Activated CD4-positive, alpha-beta memory T cell treated with anti-CD3 and anti-CD28 coated beads for 36 hours (primary cell): ENCODE measurements at places on chromosomes 6 and 20. TPM values are rescaled to one million over a fixed set of nuclear protein-coding genes. Genes with fewer than 3 reads are reported as not detected.

ZFAND3 gene
- 36.4 TPM for total RNA-seq

MYL9 gene
- 0.12 TPM for total RNA-seq

PGC gene
- not detected for total RNA-seq

PHF3 gene
- total RNA-seq: 43.2 TPM

PRDM13 gene
- not detected for total RNA-seq

VWA7 gene
- 2.0 TPM for total RNA-seq

BPIFB1 gene
- not detected for total RNA-seq

FAM162B gene
- total RNA-seq: not detected

DZANK1 gene
- 1.6 TPM for total RNA-seq

DNA sequence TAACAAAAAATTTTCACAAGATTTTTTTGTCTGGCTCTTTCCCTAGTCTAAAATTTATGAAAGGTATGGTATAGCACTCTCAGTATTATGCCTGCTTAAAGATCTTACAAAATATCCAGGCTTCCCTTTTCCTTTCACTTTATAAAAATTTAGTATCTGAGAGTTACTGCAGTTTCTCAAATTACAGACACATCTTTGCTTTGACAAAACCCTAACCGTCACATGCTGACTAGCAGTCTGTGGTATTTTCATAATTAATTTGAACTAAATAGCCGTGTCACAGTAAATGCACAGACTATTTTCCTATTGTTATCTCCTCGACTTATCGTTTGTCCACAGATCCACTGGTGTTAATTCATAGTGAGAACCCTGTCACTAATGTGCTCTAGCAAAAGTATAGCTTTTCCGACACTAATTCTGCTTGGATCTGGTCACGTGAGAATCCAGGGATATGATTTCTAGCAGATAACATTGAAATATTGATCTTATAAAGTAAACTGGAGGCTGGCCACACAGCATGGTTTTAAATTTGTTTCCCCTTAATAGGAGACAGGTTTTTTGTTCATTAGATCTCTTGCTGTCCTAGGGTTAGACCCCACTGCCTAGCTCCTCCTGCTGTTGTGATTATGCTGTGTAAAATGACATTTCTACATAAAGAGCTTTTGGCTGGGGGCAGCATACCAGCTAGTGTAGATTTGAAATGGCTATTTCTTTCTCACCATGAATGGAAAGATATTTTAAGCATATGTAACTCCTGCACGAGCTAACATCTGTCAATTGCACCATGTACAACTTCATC lies 340.6 kb upstream of the SASH1 start:
- no peak for DNase-seq

DNA sequence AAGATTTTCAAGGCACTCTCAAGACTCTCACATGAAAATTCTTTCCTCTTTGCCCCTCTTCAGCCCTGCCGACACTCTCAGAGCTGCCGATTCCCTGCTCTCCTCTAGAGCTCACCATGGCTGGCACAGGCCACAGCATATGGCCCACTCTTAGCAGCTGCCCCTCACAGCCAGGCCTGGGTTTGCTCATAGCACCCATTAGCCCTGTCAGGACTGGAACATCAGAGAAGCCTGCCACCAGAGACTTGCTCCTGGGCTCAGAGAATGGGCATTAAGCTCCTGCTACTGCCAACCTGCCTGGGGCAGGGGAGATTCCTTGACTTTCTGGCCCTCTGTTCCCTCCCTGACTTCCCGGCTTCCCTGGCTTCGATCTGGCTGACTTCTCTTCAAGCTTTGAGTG lies 96.7 kb downstream of the LRFN2 start:
- no peak for DNase-seq

GRCh38 chr6:53679446-53679933 lies 13.9 kb upstream of the KLHL31 start:
- no peak for DNase-seq

DNA sequence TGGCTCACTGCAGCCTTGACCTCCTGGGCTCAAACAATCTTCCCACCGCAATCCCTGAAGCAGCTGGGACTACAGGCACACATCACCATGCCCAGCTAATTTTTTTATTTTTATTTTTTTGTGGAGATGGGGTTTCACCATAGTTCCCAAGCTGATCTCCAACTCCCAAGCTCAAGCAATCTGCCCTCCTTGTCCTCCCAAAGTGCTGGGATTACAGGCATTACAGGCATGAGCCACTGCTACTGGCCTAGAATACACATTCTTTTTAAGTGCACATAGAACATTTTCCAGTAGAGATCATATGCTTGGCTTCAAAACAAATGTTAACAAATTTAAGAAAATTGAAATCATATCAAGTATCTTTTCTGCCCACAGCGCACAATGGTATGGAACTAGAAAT lies 176.8 kb upstream of the MARCKS start:
- no peak for DNase-seq

DNA sequence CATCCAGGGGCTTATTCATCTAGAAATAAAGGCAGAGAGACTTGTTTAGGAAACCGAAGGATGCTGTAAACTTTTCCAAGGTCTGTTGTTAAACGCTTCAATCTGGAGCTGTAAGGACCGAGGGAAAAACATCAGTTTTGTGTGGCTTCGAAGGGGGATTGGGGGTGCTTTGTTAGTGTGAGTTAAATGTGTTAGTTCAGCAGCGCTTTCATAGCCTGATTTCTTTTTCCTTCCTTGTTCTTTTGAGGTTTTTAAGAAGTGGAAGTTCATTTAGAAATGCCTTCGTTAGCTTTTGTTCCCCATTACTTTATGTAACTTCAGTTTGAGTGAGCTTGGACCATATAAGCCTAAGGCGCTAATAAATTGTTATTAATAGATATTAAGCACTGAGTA lies 1.5 kb downstream of the ANKS1A start:
- DNase-seq: no peak

- DNase-seq: no peak
These were observed 43.4 kb downstream of the SNRNP48 start for GRCh38 chr6:7633361-7633760.

- DNase-seq: peak; percentile 44
These were observed 868 bp downstream of the SRSF3 start for GRCh38 chr6:36594816-36595643.

- DNase-seq: no peak
These were observed 111.7 kb upstream of the NEDD9 start for GRCh38 chr6:11343963-11344723.

GRCh38 chr6:88914180-88914579 lies 49.2 kb downstream of the RNGTT start:
- no peak for DNase-seq

DNA sequence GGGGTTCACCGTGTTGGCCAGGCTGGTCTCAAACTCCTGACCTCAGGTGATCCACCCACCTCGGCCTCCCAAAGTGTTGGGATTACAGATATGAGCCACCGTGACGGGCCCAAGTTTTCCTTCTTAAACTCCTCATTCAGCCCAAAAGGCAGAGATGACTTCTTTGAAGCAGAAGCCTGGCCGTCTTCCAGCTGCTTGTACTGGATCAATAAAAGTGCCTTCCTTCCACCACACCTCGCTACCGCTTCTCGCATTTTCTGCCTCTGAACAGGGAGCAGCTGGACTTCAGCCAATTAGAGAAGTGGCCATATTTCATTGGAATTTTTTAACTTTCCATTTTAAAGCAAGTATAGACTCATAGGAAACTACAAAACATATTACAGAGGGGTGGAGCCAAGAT lies 241.1 kb downstream of the PREX1 start:
- DNase-seq: no peak

DNA sequence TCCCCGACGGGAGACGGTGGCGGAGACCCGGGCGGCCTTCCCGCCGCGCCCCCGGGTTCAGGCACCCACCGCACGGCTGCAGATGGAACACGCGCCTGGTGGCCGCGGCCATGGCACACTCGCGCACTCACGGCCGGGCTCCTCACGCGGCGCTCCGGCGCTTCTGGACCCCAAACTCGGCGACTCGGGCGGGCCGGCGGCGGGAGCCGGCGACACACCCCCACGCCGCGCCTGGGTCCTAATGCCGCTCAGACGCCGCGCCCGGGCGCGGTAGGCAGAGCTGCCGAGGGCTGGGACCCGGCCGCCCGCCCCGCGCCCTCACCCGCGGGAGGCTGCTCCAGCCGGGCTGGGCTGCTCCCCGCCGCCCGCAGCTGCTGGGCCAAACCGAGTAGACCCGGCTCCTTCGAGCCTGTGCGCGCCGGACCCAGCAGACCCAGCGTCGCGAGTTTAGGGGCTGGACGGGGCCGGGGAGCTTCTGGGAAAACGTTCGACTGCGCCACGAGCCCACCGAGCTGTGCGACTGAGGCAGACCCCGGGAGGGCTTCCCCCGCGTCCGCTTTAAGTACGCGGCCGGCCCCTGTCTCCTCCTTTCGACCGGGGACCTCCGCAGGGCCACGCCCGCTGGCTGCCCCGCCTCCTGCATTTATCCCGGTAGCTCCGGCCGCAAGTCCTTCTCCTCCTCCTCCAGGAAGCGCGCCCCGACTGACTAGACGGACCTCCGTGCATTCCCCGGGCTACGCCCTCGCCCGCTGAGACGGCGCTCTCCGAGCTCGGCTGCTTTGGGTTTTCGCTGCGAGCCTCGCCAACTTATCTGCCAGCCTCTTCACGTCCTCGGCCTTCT lies at the start of gene SLC4A11:
TSS of gene SLC4A11 (minus strand) at position 165 of the 841 bp plus-strand sequence. CDS start at position 112, 53 bp downstream.
- DNase-seq: peak; percentile 44

DNA sequence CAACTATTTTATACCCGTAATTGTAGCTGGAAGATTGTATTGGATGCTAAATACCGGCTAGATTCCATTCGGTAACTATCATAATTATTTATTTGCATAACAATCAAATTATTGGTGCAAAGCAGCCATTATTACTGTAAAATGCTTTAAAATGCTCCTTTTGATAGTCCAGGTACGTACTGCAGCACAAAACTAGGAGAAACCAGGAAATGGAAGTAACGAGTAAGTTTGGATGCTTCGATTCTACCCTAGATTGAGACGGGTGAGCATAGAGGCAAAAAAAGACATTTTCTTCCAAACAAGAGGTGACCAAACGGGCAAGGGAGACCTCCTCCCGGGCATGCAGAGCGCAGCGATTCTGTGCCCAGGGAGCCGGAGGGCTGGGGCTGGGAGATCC lies 469 bp upstream of the XRN2 start:
- DNase-seq: no peak

DNA sequence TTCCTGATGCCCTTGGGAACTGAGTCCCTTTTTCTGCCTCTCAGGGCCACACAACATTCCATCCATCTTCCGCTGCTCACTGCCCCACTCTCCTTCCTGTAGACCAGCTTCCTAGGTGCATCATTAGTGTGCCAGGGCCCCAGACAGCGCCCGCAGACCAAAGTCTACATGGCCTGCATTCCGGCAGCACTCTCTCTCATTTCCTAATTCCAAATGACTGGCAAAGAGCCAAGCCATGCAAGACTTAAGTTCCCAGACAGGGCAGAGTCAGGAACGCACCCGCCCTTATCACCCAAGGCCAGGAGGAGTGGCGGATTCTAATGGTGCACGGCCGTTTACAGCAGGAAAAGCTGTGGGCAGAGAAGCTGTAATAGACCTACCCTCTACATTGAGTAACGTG lies 159.8 kb upstream of the ARID1B start:
- DNase-seq: no peak

GRCh38 chr20:45064812-45065211 lies 36.1 kb downstream of the KCNS1 start:
- DNase-seq: no peak

- no peak for DNase-seq
These were observed 72.6 kb upstream of the PLEKHG1 start for GRCh38 chr6:150527100-150527499.

DNA sequence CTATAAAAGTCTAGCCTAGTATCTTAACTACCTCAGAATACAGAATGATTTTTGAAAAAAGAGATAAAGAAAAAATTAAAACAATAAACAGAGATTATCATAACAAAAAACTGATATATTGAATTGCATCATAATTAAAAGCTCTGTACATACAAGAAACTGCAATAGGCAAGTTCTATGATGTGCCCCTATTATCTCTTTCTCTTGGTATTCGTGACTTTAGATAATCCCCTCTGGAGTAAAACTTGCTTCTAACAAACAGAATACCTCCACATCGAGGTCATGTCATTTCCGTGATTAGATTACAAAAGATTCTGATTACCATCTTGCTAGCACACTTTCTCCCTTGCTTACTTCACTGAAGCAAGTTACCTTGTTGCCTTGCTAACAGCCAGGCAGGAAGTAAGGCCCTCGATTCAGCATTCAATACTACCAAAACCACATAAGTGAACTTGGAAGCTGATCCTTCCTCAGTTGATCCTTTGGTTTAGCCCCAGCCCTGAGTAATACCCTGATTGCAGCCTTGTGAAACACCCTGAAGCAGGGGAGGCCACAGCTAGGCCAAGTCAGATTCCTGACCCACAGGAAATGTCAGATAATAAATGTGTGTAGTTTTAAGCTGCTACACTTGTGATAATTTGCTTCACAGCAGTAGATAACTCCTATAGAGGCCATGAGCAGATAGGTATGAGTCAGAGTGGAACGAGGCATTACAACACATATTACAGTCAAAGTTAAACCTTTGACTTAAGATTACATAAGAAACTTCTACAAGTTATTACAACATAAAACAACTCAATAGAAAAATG lies 53.7 kb upstream of the TMX4 start:
- DNase-seq: peak; percentile 11

DNA sequence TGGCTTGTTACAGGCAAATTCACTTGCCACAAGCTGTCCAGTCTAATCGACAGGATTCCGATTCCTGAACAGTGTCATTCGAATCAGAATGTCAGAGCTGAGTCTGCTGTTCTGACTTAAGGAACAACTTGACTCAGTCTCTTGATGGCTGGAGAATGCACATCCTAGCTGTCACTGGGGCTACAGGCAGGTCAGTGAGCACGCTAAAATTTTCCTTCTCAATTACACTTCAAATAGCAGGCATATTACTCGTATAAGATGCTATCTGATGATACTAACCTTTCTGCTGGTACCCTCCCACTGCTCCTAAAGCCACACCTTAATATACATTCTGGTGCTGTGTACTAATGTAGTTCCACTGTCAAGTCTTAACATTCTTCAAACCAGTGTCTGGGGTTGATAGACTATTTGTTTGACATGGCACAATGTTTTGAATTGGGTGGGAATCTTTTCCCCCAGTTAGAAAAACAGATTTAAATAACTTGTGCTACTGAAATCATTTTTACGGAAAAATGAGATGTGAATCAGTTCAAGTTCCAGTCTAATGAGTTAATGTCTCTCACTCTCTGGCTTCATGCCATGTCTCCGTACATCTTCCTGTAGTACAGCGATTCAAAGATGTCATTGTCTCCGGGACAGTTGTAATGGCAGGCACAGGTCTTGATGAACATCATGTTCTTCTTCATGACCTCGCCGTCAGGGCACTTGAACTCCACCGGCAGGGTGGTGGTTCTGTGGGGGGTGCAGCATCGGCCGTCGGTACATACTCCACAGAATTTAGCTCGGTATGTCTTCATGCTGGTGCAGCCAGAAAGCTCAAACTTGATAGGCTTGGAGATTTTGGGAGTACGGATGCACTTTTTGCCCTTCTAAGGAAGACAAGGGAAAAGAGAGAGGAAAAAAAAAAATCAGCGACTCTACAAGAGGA lies 2.2 kb downstream of the CCN2 start:
- no peak for DNase-seq
